ENCODE measurements at places on chromosomes 16 and 17.
A peak's percentile ranks its signal among the peaks of the same experiment; 100 is the strongest.

DNA sequence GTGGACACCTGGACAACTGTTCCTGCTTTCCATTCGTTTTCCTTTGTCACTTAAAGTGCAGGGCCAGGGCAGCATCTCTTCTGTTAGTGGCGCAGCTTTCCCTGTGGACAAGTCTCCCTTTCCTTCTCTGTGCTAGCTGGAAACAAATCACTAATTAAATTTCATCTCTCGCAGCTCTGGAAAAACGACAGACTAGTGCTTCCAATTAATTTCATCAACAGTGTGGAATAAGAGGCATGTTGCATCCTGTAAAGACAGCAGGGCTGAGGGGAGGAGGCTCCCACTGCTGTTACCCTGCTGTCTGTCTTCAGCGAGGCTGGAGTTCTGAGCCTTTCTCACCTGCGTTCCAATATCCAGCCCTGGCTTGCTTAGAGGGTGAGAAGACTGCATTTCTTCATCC is 352.1 kb upstream of the HSBP1 start:
- no peak for DNase-seq

DNA sequence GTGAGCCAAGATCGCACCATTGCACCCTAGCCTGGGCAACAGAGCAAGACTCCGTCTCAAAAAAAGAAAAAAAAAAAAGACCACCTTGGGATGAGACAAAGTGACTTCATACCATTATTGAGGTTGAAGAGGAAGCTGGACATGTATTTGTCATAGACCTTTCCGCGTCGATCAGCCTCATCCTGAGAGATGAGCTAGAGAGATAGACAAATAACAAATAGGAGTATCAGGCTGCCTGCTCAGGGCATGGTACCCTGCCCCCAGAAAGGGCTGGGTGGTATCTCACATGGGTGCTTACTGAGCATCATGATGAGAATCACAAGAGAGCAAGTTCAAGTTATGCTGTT is 22.1 kb downstream of the CNTNAP1 start:
- DNase-seq, result no peak

- DNase-seq, result peak; percentile 30
These were observed 2.4 kb upstream of the USP36 start for GRCh38 chr17:78842881-78843565.

GRCh38 chr17:17223736-17224135 is 13.2 kb downstream of the FLCN start:
- no peak for DNase-seq

DNA sequence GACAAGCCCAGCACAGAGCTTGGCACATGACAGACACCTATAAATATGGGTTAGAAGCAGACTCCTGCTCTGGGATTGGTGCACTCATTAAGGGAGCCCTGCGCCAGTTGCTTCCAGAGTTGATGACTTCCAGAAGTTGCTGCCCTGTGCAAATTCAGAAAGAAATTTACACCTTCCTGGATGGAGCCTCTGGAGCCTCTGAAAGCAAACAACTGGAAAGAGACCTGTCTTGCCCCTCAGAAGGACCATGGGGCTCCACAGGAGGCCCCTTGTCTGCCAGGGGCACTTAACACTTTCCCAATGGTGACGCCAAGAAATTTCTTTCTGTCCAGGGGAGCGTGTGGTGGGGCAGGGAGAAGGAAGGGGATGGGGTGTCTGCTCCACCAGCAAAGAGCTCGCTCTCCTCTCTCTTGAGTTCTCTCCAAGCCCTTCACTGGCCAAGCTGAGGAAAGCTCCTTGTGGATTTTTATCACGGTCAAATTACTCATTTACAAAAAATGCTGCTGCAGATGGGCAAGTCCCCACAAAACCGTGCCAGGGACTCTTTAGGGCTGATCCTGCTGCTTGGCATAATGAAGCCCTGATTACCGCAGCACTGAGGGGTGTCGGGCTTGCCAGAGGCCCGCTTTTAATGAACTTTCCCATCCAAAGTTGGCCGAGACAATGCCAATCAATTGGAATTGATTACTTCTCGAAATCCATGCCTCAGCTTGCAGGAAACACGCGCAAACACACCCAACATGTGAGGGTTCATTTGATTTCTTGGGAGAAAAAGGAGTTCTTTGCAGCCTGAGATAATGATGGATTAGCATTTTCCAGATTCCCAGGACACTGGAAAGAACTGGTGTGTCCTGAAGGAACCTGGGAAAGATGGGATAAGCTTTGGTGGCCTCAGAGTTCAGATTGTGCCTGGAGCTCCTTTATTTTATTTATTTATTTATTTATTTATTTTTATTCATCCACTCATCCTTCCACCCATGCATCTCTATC is 583.6 kb upstream of the CDH5 start:
- DNase-seq, result no peak

DNA sequence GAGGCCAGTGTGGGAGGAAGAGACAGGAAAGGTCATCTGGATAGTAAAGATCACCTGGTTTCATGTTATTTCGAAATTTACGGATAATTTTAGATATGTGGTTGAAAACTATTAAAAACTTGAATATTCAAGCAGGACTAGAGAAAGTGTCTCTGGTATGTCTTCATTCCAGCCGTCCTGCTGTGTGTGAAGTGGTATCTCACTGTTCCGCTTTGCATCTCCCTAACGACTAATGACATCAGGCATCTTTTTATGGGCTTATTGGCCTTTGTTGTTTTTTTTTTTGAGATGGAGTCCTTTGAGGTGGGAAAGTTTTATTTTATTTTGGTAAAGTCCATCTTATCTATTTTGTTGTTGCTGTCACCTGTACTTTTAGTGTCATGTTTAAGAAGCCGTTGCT is 214.4 kb upstream of the CHMP6 start:
- DNase-seq, result no peak

- DNase-seq, result no peak
These were observed 3.3 kb upstream of the MBTPS1 start for GRCh38 chr16:84120023-84120422.

- DNase-seq, result no peak
These were observed 25.8 kb upstream of the TNFSF12 start for GRCh38 chr17:7523033-7523432.
